ENCODE measurements at places on chromosomes 3 and 15.

DNA sequence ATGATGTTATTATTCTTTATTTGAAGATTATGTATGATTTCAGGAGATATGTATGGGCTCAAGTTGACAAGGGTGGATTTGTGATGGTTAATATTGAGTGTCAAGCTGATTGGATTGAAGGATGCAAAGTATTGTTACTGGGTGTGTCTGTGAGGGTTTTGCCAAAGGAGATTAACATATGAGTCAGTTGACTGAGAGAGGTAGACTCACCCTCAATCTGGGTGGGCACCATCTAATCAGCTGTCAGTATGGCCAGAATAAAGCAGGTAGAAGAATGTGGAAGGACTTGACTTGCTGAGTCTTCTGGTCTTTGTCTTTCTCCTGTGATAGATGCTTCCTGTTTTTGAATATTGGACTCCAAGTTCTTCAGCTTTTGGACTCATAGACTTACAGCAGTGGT is 973.7 kb downstream of the MCTP2 start:
- no peak for DNase-seq

GRCh38 chr3:134374105-134374790 is at the start of gene AMOTL2:
TSS of gene AMOTL2 (minus strand) at chr3:134374447. CDS start at chr3:134371433, 3,014 bp downstream.
- no peak for DNase-seq

DNA sequence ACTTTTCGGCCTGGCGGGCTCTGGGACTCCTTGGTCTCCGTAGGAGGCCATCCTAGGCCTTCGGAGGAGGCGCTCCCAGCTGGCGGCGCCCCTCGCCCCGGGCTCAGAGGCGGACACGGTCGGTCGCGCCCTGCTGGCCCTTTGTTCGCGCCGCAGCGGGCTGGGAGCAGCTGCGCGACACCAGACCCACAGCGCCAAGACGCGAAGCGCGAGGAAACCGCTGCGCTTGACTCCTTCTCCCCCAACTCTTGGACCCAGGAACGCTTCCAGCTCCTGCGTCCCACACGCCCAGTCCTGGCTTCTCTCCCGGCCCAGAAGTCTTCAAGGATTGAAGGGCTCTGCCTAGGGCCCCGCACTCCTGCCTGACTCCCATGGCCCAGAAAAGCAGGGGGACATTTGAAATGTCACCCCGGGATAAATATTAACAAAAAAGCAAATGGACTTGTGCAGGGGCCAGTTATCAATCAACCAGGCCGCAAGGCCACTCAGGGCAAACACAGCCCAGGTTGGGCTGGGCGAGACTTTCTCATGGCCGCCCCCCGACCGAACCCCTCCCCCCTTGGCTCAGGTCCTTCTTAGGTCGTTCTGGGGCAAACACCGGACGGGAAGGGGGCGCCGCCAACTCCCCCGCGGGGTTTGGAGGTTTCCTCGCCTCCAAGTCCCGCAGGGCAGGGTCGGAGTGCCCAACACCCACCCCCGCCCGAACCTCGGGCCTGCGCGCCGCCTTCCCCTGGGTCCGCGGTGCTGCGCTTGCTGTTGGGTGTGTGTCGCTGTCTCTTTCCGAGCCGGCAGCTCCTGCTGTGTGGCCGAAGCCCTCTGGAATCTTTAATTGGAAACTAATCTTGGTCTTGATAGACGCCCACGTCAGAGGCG is 5.1 kb downstream of the ONECUT1 start:
- no peak for DNase-seq

DNA sequence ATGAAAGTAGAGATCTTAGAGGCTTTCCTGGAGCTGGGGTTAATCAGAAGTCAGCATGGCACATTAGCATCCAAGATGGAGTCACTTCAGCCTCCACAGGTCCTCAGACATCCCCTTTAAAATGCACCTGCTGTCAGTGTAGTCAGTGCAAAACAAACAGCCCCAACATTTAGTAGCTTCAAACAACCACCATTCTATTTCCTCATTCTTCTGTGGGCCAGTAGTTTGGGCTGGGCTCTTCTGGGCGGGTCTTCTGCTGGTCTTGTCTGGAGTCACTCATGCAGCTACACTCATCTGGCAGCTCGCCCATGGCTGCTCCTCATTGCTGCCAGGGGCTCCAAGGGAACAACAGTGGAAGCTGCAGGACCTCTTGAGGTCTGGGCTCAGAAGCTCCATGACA is 99.9 kb downstream of the TLE3 start:
- DNase-seq, result no peak

GRCh38 chr15:49843725-49844124 is 222.9 kb downstream of the DTWD1 start:
- no peak for DNase-seq

- no peak for DNase-seq
These were observed 53.1 kb downstream of the PHC3 start for GRCh38 chr3:170128259-170128976.
